ENCODE measurements at places on chromosomes 3 and 15.
A peak's percentile ranks its signal among the peaks of the same experiment; 100 is the strongest.

DNA sequence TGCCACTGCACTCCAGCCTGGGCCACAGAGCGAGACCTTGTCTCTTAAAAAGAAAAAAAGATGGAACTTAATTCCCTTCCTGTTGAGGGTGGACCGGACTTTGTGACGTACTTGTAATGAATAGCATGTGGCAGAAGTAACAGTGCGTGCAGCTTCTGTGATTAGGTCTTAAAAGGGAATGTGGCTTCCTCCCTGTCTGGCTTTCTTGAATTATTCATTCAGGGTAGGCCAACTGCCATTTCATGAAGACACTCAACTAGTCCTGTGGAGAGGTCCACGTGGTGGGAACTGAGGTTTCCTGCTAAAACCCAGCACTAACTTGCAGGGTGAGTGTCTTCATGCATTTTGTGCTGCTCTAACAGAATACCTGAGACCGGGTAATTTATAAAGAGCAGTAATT lies 98.9 kb upstream of the PIAS1 start:
- DNase-seq, result no peak

DNA sequence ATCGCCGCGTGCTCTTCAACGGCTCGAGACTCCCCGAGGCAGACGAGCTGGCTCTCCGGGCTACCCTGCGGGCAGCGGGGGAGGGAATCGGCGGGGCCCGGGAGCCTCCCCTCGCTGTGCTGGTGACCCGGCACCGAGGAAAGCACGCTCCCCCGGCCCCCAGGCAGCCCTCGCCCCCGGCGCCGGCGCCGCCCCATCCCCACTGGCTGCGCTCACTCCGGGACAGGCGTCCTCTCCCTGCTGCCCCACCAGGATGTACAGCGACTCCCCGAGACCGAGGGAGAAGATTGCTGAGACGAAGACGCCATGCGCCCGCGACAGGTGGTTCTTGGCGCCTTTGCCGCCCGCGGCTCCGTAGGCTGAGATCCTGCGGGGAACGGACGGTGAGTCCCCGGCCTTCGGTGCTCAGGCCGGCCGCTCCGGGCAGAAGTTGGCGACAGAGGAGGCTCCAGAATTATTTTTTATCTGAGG lies 1.7 kb downstream of the LTK start:
- no peak for DNase-seq

DNA sequence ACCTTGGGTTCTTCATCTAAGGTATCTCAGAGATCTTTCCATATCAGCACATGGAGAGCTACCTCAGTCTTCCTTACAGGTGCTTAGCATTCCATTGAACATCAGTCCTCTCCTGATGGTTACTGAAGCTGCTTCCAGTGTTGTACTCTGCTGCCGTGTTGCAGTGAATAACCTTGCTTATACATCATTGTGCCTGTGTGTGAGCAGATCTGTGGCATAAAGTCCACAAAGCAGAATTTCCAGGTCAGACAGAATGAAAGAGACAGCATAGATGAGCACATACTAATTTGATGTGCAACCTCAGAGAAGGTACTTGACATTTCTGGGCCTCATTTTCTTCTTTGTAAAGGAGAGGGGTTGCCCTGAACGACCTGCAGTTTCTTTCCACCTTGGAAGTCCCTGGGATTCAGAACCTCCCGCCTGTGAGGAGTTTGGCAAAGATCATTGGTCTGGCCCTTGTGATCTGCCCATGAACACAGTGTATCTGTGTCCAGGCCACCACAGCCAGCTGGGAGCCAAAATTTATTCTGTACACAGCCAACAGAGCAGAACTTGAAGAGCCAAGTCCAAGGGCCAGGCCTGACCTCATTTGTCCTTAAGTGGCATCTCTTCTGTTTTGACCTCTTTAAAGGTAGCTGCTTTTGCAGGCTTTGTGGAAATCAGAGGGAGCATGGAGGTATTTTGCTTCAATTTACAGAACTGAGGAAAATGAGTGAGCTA lies 57.2 kb upstream of the SLC7A14 start:
- DNase-seq, result no peak

DNA sequence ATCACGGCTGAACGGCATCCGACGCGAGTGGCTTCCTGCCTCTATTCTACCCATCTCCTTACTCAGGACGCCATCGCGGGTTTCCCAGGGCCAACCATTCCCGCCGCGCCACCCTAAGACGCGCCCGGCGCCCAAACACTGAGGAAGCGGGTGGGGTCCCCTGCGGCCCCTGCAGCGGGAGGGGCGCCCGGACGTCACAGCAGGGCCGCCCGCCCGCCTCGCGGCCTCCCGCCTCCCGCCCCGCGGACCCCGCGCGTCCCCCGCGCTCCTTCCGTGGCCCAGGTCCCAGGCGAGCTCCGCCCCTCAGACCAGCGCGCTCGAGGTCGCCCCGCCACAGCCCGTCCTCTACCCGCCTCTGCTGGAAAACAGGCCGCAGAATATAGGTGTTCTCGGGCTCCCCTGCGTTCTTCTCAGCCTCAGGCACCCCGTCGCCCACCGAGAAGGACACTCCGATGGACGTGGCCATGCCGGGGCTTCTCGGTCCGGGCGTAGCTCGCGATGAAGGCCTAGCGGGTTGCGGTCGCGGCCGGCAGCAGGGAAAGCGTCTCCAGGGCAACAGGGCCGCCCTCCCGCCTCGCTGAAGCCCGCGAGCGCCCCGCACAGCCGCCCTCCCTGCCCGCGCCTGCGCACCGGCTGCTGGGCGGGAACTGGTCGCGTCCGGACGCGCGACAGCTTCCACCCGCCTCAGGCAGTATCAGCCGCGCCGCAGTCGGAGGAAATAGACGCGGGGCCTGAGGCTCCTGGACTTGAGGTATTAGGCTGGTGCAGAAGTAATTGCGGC lies at the start of gene DYNLT2B:
DYNLT2B (minus strand) TSS at position 554 of the 781 bp plus-strand sequence; CDS start at position 466, 88 bp downstream.
- DNase-seq, result peak; percentile 14

- peak; percentile 5 for DNase-seq
Measured at GRCh38 chr3:112979244-112979832, 4.4 kb upstream of the CD200R1 start.

GRCh38 chr3:87228316-87228715 lies 1.2 kb downstream of the CHMP2B start:
- DNase-seq, result no peak

DNA sequence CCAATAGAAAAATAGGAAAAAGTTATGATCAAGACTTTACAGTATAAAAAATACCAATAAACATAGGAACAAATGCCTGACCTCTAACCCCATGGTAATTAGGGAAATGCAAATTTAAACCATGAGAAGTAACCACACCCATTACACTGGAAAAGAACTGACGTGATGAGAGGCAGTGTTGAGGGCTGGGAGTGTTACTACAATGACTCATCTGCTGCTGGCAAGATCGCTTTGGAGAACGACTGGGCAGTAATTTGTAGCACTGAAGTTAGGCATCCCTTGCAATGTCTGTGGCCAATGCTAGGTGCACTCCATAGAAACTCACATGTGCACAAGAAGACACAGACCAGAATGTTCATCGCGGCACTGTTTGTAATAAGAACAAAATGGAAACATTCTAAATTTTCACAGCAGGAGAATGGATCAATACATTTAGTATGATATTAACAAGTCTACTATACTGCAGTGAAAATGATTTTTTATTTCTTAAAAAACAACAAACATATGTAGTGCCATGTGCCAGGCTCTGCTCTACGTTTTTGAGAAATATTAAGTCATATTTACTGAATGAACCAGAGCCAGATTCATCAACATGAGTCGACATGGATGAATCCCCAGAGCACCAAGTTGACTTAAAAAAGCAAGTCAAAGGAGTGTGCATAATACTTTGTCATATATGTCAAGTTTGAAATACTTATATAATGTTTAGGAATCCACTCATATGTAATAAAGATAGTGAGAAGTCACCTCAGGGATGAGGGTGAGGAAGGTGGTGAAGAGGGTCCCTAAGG lies 37.6 kb upstream of the EPHB3 start:
- DNase-seq, result no peak

GRCh38 chr3:185059766-185060165 lies 93.1 kb downstream of the C3orf70 start:
- DNase-seq, result no peak

- DNase-seq, result no peak
Measured at GRCh38 chr15:45795440-45796069, 160.7 kb downstream of the SQOR start.

- DNase-seq, result no peak
Measured at GRCh38 chr3:31448035-31448881, 84.5 kb upstream of the STT3B start.

DNA sequence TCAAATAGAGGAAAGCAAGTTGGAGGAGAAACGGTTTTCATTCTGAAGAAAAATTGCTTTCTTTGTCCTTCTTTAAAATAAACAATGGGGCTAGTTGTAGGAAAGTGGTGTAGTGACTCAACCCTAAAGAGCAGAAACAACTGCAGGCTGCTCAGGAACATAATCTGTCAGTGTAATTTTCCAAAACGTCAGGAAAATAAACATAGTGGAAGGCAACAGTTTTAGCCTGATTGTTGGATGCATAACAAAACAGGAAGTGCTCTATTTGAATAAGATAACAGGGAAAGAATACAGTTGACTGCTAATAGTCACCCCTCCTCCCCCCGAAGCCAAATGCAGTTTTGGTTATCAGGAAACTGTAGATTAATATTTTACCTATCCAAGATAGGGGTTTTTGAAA lies 167.6 kb downstream of the ECT2 start:
- DNase-seq, result no peak

DNA sequence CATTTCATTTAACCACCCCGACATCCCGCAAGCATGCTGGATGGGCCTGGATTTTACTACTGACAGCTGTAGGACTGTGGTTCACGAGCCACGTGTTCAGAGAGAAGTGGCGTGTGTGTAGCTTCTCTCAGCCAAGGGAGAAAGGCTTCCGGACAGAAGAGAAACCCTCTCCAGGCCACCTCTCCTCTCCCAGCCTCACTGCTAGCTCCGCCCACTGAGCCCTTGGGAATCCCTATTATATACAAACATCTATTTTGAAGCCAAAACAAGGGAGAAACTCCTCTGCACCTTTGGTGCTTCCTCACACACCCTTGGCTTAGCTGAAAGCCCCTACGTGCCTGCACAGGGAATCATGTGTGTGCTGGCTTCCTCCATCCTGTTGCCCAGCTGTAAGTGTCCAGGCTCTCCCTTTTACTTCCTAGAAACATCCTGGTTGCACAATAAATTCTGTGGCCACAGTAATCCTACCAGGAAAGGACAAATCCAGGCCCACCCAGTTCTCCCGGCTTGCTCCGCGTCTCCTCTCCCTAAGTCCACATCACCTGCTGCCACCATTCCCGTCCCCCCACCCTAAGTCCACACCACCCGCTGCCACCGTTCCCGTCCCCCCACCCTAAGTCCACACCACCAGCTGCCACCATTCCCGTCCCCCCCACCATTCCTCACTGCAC lies 30.5 kb downstream of the PCSK6 start:
- no peak for DNase-seq

DNA sequence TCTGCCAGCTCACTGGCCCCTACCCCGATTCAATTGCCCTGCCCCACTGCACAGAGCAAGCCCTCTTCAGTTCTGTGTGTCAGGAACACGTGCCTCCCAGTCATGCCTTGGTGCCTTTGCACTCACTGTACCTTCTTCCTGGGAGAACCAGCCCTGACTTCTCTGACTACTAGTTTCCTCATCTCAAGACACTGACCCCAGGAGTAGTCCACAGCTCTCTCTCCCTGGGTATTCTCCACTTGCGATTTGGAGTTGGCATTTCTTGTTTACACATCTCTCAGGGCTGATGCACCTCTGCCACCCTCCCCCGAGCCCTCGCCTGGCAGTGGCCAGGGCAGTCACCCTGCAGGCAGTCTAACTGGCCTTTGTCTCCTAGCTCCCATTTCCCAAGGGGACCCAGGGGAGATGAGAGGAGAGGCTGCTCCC lies 5.7 kb downstream of the CISH start:
- no peak for DNase-seq

DNA sequence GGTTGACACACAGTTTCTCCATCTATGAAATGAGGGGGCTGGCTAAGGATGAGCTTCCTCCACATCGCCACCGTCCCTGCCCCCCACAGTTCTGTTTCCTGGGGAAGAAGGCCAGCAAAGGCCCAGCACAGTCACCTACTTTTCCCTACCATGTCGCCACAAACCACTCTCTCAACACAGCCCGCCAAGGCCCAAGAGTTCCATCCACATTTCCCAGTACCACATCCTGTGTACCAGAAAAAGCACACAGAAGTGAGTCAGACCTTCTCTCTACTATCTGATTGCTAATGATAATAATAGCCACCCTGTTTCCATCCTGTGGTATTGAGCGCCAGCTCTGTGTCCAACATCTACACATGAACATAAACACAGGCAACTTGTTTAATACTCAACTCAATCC lies 30.3 kb upstream of the C15orf39 start:
- DNase-seq, result peak; percentile 31

DNA sequence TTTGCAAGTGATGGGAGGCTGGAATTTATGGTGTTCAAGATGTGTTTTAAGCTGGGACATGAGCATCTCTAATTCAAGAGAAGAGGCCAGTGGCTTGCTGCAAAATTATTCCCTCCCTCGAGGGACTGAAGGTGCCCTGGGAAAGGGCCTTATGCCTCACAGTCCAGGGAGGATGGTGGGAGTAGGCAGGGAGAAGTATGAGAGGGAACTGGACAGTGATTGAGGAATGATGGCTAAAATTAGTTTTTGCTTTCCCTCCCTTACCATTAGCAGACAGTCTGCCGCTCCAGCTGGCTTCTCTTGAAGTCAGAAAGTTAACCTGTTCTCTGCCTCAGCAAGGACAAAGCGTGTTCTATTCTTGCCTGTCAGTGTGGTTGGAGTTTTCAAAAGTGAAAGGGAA lies 139.8 kb upstream of the SEMA6D start:
- no peak for DNase-seq

GRCh38 chr3:141367038-141367730 lies 1.1 kb upstream of the ZBTB38 start:
- DNase-seq, result peak; percentile 100

- peak; percentile 77 for DNase-seq
Measured at GRCh38 chr3:86990734-86991481, at the start of gene VGLL3. Gene VGLL3 (minus strand): TSS chr3:86991149. CDS start chr3:86990743, 406 bp downstream.

DNA sequence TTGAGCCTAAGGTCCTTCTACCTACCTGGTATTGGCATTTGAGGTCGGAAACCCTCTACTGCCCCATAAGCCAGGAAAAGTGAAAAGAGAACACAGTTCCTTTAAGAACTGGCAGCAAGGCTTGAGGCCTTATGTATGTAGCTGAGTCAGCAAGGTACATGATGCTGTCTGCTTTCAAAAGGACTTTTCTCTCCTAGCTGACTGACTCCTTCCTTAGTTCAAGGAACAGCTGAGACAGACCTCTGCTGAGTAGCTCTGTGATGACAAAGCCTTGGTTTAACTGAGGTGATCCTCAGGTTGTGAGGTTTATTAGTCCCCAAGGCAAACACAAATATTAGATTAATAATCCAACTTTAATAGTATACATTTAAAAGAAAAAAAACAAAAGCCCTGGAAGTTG lies 45.8 kb downstream of the ADPGK start:
- no peak for DNase-seq

GRCh38 chr15:55846116-55846707 lies 103.3 kb upstream of the PRTG start:
- peak; percentile 40 for DNase-seq

DNA sequence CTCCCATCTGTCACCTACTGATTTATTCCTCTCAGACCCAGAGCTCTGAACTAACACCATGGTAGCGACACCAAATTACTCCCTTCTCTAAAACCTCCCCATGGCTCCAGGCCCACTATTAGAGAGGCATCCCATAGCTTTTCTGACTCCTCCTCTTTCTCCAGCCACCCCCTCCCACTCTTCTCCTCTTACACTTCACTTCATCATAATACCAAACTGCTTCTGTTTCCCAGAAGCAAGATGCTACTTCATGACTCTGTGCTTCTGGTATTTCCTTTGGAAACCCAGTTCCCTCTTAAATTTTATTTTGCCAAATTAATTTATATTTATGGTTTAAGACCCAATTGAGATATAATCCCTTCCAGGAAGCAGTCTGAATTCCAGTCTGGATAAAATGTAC lies 465.1 kb upstream of the PDZRN3 start:
- DNase-seq, result peak; percentile 4

- no peak for DNase-seq
Measured at GRCh38 chr3:157157836-157158235, 2.1 kb downstream of the CCNL1 start.
